ENCODE measurements at places on chromosomes 12 and 14.

DNA sequence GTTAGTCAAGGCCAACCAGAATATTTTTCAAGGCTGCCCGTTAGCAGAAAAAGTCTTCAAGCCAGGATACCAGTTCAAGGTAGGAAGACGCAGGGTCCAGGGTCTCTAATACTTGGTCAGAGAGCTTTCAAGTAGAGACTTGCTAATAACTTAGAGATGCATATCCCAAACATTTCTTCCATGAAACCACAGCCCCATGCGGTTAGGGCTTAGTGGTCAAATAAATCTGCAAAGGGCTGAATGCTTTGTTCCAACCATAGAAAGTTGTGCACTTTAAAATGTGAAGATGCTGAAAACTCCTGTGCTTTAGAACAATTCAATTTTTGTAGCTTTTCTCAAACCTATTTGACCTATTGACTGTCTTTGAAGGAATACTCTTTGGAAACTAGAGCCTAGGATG, 208.9 kb downstream of the PIK3C2G start:
- no peak for DNase-seq

- no peak for DNase-seq
Measured at GRCh38 chr12:76312315-76312714, 35.9 kb downstream of the BBS10 start.

GRCh38 chr12:76810671-76811419, 46.9 kb downstream of the ZDHHC17 start:
- no peak for DNase-seq

DNA sequence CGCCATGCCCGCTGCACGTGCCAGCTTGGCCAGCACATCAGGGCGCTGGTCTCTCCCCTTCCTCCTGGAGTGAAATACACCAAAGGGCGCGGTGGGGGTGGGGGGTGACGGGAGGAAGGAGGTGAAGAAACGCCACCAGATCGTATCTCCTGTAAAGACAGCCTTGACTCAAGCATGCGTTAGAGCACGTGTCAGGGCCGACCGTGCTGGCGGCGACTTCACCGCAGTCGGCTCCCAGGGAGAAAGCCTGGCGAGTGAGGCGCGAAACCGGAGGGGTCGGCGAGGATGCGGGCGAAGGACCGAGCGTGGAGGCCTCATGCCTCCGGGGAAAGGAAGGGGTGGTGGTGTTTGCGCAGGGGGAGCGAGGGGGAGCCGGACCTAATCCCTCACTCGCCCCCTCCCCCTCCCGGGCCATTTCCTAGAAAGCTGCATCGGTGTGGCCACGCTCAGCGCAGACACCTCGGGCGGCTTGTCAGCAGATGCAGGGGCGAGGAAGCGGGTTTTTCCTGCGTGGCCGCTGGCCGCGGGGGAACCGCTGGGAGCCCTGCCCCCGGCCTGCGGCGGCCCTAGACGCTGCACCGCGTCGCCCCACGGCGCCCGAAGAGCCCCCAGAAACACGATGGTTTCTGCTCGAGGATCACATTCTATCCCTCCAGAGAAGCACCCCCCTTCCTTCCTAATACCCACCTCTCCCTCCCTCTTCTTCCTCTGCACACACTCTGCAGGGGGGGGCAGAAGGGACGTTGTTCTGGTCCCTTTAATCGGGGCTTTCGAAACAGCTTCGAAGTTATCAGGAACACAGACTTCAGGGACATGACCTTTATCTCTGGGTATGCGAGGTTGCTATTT, 914 bp upstream of the CCND2 start:
- peak; percentile 47 for DNase-seq

DNA sequence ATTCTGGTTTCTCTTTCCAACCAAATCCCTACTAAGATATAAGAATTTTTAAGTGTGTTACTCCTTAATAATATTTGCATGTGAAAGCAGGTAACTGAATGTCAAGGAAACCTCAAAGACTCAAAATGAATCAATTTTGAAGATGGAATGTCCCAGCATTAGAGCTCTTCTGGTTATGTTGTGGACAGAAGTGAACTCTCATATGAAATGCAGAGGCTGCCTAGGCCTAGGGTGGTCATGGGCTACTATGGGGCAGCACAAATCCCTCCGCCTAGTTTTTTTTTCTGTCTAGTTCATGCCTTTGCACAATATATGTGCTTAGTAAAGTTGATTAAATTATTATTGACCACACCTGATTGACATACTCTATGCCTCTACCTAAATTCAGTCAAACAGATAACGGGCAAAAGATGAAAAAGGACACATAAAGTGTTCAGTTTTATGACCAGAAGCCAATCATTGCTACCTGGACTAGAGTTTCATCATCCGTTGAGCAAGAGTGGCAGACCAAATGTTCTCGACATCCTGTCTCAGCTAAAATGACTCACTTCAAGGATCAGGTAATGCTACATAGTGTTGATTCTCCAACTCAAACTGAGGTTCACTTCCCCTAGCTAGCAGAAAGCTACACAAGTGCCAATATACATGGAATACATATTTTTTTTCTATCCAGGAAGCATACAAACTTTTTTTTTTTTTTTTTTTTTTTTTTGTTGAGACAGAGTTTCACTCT, 1211.4 kb downstream of the VRK1 start:
- DNase-seq, result no peak
